ENCODE measurements at places on chromosomes 7 and 10.

GRCh38 chr7:27179503-27180430, 5.3 kb downstream of the HOXA11 start:
- peak; percentile 68 for DNase-seq

GRCh38 chr10:43573250-43574000, 991 bp downstream of the ZNF239 start:
- DNase-seq: no peak

- no peak for DNase-seq
These were observed 91.9 kb downstream of the FAM171A1 start for GRCh38 chr10:15279236-15279635.

DNA sequence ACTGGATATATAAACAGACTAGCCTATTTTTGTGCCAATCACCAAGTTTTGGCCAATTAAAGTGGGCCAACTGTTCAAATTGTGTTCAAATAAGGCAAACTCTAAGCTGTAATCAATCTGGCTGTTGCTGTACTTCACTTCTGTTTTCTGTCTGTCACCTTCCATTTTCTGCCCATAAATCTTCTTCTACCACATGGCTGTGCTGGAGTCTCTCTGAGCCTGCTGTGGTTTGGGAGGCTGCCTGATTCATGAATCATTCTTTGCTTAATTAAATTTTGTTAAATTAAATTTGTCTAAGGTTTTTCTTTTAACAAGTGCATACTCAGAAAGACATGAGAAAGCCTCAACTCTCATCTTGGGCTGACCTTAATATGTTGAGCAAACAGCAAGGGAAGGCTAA, 172.6 kb upstream of the VIPR2 start:
- DNase-seq: no peak

- no peak for DNase-seq
These were observed 79.8 kb downstream of the ABI1 start for GRCh38 chr10:26780793-26781601.

- no peak for DNase-seq
These were observed 6.9 kb downstream of the GIMAP5 start for GRCh38 chr7:150744041-150744656.

GRCh38 chr10:114311023-114311422, 72.0 kb downstream of the VWA2 start:
- DNase-seq: no peak

GRCh38 chr10:16938952-16939351, 121.7 kb upstream of the RSU1 start:
- DNase-seq: no peak

GRCh38 chr10:59362144-59362958, at the start of gene FAM13C:
TSS of gene FAM13C (minus strand) at chr10:59362549. CDS start at chr10:59362460, 89 bp downstream.
- DNase-seq: no peak
